ENCODE measurements at places on chromosomes 1 and 21.
A peak's percentile ranks its signal among the peaks of the same experiment; 100 is the strongest.

DNA sequence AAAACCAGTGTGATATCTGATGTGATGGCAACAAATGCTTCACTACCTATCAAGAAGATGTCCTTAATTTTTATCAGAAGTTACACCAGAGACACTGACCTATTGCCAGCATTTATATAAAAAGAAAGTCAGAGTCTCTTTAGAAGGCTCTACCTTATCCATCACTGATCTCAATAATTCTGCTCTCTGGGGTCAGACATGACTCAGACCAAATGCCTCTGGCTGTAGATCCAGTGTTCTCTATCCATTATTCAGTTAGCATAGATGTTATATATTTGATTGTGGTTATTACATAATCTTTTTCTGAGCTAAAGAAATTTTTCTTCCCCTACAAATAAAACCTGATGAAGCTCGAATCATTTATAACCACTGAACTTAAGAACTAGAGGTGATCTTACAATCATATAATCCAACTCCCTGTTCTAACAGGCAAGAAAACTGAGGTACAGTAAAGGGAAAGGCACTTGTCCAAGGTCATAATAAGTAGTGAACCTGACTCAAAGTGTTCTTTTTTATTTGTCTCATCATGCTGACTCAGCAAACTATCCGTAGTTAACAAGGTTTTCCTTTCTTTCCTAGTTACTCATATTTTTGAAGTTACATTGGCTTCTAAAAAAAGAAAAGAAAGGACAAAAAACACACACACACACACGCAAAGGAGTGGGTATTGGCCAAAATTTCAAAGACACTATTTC is 43.6 kb upstream of the ESRRG start:
- DNase-seq = no peak

- no peak for DNase-seq
These were observed 12.8 kb downstream of the SH2D1B start for GRCh38 chr1:162398999-162399580.

GRCh38 chr1:16093611-16094010 is 20.2 kb upstream of the FAM131C start:
- DNase-seq = no peak

DNA sequence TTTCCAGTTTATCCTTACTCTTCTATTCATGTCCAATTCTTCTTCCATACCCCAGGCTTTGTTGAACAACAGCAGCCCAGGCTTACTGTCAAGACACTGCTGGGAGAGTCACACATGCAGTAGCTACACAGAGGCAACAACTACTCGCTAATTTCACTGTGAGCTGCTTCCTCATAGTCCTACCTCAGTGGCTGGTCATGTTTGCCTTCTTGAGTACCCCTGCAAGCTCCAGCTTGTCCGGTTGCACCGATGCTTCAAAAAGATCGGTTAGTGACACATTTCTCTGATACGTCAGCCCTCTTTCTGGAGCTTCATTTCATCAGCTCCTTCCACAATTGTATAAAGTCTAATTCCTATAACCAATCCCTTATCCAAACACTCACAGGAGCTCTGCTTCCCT is 246.7 kb upstream of the NFIA start:
- DNase-seq = no peak

DNA sequence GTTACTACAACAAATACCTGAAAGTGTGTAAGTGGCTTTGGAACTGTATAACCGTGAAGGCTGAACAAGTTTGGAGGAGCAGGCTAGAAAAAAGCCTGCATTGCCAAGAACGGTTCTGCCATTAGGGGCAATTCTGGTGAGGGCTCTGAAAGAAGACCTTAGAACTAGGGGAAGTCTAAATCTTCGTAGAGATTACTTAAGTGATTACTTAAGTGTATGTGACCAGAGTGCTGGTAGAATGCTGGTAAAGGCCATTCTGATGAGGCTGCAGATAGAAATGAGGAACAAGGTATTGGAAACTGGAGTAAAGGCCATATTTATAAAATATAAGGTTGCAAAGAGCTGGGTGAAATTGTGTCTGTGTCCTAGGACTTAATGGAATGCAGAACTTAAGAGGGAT is 158.0 kb downstream of the CLIC6 start:
- DNase-seq = no peak

DNA sequence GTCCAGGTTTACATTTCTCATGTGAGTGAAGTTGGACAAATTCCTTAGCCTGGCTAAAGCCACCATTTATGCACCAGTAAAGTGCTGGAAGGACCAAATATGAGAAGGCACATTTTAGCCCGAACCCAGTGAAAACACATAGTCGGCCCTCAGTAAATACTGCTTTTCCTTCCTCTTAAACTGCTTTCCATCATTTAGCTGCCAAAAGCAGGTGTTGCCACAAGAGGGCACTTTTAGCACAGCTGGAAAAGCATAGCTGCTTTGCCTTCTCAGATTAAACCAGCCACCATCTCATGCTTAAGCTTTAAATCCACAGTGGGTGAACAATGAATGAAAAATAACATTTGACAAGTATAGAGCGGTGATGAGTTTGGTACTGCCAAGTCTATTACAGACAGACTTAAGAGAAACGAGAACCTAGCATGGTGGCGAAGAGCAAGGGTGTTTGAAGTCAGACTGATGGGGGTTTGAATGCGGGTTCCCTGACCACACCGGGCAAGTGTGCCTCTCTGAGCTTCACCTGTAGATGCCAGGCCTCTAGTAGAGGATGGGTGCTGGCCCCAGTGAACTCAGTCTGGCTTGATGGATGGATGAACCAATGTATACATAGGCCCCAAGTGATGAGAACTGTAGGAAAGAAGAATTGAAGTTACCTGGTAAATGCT is 57.8 kb downstream of the SLC35D1 start:
- DNase-seq = peak; percentile 7

DNA sequence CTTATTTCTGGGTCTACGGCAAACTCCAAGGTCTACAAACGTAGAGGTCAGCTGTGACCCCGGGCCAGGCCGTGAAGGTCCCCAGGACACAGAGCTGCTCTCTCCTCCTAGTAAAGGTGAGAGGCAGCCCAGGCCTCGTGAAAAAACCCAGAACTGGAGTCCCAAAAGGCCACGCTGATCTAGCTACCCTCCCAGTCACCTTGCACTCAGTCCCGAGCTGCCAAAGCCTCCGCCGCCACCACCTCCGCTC is 125 bp downstream of the ATP5PF start:
- DNase-seq = no peak

GRCh38 chr1:29482991-29483390 is 246.7 kb downstream of the PTPRU start:
- DNase-seq = no peak

DNA sequence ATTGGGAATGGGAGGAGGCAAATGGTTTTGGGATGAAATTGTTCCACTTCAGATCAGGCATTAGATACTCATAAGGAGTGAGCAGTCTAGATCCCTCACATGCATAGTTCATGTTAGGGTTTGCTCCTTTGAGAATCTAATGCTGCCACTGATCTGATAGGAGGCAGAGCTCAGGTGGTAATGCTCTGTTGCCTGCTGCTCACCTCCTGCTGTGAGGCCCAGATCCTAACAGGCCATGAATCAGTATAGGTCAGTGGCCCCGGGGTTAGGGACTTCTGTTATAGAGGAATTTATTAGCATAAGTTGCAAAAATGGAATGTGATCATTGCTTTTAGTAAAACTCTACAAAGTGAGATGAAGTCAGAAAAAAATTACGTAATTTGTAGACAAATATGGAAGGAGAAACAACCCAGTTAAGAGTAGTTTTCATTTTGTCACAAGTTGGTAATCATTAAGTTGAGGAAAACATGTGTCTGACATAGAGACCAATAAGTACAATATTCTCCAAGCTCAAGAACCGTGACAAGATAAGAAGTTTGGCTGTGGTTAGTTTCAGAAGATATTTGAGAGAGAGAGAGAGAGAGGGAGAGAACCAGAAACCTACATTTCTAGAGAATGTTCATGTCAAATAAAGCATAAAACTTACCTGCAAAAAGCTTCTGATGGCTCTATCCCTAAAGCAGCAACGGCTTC is 689.7 kb upstream of the PRMT6 start:
- DNase-seq = no peak

GRCh38 chr1:231691618-231692259 is 65.1 kb downstream of the DISC1 start:
- DNase-seq = no peak

DNA sequence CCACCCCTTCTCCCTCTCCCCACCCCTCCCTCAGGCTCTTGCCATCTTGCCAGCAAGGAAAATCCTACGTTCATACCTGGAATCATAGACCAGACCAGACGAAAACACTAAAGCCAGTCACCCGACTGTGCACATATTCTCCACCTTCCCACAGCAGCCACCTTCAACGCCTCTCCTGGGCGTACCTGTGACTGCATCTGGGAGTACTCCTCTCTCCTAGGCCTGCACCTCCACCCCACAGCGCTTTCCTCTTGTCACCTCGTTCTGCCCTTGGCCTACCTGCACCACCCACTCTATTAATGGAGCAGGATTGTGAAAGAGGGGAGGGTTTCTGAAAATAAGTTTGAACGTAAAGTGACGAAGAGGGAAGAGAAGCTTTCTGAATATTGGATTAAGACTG is 17.8 kb downstream of the PAPPA2 start:
- no peak for DNase-seq

- no peak for DNase-seq
These were observed 77.0 kb downstream of the ZZZ3 start for GRCh38 chr1:77605246-77606026.

DNA sequence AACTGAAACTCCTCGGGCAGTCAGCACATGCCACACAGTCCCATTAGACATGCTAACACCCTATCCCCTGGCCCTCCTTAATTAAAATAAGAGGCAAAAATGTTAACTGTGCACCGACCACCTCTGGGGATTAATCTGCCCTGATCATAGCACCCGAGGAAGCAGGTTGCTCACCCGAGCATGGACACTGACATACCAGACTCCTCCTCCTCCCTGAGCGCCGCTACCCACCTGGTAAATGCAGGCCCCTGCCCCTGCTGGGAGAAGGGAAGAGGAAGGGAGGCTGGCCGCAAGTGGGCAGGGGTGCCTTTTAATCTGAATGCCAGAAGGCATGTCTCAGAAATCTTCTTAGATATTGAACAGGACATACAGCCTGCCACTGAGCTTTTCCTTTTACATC is 360.9 kb downstream of the RRAGC start:
- DNase-seq = no peak

DNA sequence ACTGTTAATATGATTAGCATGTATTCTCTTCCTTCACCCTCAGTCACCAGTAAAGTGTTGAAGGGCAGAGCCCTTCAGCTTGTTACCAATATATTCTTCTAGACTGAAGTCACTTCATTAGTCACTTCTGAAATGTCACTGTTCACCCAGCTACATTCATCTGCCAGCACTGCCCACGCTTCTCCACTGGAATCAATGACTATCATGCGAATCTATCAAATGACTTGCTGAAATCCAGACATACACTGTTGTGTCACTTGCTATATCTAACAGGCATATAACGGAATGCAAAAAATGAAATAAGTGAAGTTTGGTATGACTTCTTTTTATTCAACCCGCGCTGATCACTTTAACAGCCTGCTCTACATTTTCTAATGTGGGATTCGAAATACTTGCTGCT is 16.1 kb downstream of the FH start:
- no peak for DNase-seq

DNA sequence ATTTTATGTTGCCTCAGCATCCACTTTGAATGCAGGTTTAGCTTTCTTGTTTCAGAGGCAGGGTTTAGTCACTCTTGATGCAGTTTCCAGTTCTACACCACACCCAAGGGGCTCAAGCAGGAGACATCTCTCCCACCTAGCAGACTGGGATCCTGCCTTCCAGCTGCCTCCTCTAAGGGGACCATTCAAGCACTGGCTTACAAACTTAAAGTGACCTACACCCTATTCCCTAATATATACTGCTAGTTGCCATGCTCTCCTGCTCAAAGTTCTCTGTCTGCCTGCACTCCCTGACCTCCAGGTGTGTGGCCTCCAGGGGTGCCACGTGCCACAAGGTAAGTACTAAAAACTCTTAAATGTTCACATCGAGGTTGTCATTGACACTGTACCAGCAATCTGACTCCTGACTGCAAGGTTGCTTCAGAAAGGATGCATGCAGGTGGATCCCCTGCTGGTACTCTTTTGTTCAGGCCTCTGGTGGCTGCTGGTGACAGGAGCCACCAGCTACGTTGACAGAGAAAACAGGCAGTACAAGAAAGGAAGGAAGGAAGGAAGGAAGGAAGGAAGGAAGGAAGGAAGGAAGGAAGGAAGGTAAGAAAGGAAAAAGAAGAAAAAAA is 185.9 kb downstream of the COQ8A start:
- DNase-seq = no peak

GRCh38 chr1:217268058-217268457 is 362.8 kb downstream of the GPATCH2 start:
- no peak for DNase-seq

DNA sequence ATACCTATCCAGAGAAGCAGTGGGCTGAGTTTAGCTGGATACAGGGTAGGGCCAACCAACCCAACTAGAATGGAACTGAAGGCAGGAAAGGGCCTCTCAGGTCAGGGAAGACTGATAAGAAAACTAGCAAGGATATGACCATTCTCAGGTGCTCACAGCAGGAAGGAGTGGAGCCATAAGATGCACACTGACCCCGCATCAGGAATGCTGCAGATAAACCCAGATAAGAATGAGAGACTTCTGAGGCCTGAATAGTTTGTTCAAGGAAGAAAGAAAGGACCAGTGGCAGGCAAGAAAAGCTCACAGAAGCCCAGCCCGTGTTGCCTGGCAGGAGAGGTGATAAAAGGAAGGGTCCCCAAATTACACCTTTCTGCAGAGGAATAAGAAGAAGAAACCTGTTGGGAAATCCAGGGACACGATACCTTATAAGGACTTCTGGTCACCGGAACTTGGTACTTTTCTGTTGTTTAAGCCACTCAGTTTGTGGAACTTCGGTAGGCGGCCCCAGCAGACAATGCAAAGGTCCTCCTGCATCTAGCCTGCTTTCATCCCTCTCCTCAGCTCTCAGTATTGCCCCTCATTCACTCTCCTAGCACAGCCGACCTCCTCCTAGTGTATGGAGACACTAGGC is 58.9 kb downstream of the ATP1A1 start:
- no peak for DNase-seq
